Activated CD4-positive, alpha-beta T cell treated with anti-CD3 and anti-CD28 coated beads for 36 hours (primary cell): ENCODE measurements at places on chromosomes 1 and 21. TPM values are rescaled to one million over a fixed set of nuclear protein-coding genes. Genes with fewer than 3 reads are reported as not detected.

DNA sequence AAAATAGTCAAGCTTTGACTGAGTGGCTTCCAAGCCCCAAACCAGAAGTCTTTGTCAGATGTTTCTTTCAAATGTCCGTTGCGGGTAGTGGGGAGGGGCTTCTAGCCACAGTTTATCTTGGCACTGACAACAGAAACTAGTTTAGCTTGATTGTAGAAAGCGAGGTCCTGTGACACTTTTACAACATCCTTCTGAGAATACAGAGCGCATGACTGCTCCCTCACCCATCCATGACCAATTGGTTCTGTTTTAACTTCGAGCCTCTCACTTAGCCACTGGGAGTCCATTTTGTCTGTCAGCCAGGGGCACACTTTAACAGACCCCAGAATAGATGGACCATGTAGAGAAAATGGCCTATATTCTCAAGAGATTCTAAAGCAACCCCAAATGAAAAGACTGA lies 199.2 kb upstream of the ST6GALNAC5 start:
- DNase-seq: no peak

ARID1A gene
- total RNA-seq: 73.1 TPM

GRCh38 chr1:228956864-228957263 lies 221.6 kb downstream of the RHOU start:
- no peak for DNase-seq

DNA sequence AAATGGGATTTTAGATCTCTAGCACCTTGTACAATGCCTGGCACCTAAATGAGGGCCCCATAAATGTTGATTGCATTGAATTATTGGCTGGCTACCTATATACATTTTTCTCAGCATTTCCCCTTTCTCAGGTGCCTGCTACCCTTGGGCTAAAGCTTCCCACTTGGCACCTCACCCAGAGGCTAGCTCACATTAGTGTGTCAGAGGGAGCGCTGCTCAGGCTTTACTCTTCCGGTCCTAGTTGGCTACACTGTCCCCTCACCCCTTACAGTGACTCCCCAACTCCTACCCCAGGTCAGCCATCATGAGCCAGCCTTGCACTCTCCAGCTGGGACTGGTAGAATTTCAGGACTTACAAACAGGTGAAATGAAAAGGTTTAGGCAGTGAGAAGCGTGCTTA lies 9.5 kb downstream of the TRAF5 start:
- DNase-seq: no peak

DNA sequence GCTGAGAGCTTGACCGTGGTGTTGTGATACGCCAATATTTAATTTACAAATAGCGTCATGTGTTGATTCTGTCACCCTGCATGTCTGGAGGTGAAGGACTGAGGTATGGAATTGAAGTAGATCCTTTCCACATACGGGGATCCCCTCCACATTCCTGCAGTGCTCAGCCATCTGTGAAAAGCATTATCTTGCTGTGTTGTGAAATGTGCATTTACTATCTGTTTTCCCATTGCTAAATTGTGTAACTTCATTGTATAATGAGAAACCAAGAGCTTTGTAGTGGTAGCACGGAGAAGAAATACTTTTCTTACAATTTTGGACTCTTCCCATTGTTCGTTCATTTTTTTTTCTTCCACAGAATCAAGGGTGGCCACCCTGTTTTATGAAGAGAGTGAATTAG lies 577.3 kb upstream of the ZP4 start:
- DNase-seq: no peak

- DNase-seq: no peak
Measured at GRCh38 chr1:115452600-115453329, 114.7 kb upstream of the NGF start.

SYT11 gene
- 14.3 TPM for total RNA-seq

GRCh38 chr1:21640653-21641052 lies 28.5 kb downstream of the RAP1GAP start:
- no peak for DNase-seq

- no peak for DNase-seq
Measured at GRCh38 chr1:93581917-93582850, 99.5 kb downstream of the BCAR3 start.

VSIG8 gene
- not detected for total RNA-seq

DNA sequence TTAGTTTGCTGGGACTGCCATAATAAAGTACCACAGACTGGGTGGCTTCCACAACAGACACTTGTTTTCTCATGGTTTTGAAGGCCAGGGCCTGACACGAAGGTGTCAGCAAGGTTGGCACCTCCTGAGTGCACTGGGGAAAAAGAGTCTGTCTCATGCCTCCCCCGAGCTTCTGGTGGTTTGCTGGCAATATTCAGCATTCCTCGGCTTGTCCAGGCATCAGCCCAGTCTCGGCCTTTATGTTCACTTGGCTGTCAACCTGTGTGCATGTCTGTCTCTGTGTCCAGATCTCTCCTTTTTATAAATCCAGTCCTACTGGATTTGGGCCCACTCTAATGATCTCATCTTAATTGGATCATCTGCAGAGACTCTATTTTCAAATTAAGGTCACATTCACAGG lies 72.6 kb downstream of the DOP1B start:
- no peak for DNase-seq

GBP3 gene
- 5.8 TPM for total RNA-seq

DNA sequence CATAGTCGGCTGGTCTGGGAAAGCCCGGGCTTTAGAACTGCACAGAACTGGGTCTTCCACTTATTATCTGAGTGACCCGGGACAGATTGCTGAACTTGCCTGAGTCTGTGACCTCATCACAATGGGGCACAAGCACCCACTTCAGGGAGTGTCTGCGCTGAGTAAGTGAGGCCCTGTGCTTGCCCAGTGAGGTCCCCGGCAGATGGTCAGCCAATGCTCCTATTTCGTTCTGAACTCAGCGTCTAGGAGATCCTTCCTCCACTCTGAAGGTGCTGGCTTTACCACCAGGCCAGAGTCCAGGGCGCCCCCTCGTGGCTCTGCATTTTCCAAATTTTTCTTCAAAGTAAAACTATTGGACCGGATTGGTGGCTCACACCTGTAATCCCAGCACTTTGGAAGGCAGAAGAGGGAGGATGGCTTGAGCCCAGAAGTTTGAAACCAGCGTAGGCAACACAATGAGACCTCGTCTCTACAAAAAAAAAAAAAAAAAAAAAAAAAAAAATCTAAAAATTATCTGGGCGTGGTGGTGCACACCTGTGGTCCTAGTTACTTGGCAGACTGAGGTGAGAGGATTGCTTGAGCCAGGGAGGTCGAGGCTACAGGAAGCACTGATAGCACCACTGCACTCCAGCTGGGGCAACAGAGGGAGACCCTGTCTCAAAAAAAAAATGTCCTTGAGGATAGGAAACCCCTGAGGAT lies 61.7 kb downstream of the FCRL5 start:
- DNase-seq: peak; percentile 83

GRCh38 chr1:21293537-21294265 lies 3.4 kb upstream of the ECE1 start:
- peak; percentile 93 for DNase-seq

- DNase-seq: no peak
Measured at GRCh38 chr1:198649232-198649967, 10.6 kb downstream of the PTPRC start.

DNA sequence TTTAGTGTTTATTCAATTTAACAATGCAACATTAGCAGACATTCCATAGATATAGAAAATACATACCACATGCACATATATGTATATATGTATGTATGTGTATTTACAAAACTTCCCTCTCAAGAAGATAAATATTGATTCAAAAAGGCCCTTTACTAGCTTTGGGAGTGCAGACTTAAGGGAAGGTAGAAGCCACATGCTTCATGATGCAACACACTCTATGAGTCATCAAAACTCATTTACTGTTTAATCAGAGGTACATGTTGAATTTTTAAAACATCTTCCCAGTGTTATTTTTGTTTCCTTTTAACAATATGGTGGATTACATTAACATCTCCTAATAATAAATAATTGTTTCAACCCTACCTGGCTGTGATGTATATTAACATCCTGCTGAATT lies 61.4 kb upstream of the KIRREL1 start:
- no peak for DNase-seq

DNA sequence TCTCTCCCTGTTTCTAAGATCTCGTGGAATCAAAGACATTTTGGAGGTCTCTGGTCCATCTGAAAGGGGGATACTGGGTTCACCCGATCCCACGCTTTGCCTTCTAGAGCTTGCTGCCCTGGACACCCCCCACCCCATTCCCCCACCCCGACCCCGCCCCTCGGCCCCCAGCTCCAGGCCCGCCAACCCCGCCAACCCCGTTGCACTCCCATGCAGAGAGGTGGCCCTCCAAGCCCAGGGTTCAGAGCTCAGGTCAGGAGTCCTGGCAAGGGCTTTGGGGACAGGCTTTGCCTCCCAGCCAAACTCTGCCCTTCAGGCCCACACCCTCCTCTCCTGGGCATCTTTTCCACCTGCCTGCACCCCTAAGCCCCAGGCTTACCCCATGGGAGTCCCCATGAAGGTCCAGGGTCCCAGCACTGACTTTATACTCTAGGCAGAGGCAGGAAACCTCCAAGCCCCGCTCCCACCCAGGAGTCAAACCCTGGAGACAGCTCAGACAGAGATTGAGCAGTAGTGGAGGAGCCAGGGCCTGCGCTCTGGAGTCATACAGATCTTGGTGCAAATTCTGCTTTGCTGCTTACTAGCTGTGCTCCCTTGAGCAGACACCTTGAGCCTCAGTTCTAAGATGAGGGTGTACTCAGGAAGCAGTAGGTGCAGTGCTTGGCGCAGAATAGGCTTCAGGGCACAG lies 155.9 kb downstream of the FOXD2 start:
- DNase-seq: no peak

CSMD2 gene
- not detected for total RNA-seq

ACTN2 gene
- 0.46 TPM for total RNA-seq

DNA sequence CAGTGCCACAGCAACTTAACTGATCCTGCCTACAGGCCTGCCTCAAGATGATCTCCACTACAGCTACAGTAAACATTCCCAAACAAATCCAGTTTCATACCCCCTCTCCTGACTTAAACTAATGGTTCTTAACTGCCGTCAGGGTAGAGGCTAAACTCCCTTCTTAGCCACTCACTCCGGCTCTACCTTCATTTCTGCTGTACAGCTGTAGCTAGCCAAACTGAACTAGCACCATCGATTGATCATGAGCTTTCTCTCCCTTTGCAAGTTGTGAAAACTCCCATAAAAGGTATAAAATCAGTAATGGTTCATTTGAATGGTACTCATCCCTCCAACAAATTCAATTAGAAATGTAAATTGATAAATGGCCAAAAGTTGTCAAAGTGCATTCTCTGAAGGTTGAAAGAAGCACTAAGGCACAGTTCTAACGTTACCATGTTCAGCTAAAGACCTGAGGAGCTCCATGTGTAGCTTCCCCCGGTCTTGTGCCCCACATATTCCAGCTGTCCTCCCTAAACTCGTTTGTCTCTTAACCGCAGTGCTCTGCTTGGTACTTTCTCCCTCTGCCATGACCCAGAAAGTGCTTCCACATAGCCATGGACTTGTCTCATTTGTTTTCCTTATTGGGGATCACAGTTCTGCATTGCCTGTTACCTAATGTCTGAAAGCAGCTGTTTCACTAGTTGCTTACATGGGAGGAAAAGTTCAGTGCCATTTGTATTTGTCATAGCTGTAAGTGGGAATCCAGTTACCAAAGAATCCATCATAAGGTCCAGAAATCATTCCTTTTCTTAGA lies 49.8 kb downstream of the DHX9 start:
- no peak for DNase-seq

USP1 gene
- total RNA-seq: 73.4 TPM

GRCh38 chr1:63101336-63101735 lies 221.0 kb upstream of the FOXD3 start:
- DNase-seq: no peak

TTC34 gene
- total RNA-seq: 1.3 TPM

DNA sequence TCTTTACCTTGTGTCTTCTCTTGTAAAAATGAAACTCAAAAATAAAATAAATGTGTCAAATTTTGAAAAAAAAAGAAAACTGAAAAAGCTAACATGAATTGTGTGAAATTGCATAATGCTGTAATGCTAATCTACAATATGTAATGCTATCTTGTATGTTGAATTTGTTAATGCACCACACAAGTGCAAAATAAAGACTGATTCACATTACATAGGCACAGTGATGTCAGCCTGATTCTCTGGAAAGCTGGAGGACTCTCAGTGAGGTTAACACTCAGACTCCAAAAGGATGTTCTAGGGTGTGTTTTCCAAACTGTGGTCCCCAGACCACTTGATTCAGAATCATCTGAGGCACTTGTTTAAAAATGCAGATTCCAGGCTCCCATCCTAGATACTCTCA lies 25.6 kb downstream of the SYT11 start:
- DNase-seq: no peak

DNA sequence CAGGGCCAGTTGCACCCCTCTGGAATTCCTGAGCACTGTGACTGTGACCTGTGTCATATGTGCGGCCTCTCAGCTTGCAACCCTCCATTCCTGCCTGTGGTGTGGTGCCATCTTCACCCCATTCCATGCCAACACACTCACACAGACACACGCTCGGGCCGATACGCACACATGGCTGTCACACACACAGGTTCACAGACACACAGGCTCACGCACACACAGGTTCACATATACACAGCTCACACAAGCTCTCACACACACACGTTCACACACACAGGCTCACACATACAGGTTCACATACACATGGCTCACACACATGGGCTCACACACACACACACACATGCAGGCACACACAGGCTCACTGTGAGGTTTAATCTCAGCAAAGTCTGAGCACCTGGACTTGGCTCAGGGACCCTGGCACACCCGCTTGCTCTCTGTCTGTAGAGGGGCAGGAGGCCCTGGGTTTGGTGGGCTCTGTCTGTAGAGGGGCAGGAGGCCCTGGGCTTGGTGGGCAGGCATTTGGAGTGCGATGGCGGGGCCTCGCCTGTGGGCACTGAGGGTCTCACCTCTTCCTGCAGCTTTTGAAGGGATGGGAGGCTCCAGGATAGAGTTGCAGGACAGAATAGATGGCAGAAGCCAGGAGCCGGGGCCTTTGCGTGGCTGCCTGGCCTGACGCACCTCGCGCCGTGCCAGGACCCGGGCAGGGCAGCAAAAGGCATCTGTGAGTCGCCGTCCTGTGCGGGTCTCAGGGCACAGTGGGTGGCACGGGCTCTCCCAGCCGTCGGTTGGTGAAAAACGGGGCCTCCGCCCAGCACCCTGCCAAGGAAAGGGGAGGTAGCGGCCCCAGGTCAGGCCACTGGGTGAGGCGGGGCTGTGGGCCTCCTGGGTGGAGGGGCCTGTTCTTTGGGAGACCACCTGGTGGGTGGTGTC lies 17.1 kb downstream of the COL18A1 start:
- no peak for DNase-seq

DNA sequence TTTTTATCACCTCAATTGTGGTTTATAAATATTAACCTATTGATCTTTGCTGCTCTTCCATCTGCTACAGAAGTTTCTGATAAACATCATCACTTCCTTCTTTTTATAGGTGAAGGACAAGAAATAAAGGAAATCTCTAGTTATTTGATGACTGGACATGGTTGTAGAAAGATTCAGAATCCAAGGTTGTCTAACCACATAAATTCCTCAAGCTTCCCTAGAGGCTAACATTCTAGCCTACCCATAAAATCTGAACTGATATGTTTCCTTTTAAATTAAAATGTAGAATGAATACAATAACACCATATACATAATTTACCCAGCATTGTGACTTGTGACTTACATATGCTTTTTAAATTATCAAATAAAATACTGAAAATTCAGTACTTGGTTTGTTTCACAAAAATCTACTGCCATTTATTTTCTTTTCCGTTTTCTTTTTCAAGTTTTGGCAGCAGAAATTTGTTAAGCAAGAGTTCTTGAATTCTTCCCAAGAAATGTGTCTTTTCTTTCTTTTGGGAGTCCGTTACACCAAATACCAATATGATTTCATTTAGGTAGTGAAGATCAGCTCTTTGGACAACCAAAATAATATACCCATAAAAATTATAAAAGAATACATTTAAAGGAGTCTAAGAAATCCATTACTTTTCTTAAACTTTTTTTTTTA lies 513.2 kb upstream of the ADGRL2 start:
- no peak for DNase-seq

C1orf141 gene
- total RNA-seq: 0.11 TPM

CD84 gene
- total RNA-seq: 17.8 TPM
